Activated CD4-positive, alpha-beta T cell treated with anti-CD3 and anti-CD28 coated beads for 24 hours (primary cell): ENCODE measurements at places on chromosomes 11 and 22.

GRCh38 chr22:42684462-42685195 lies 35.4 kb upstream of the CYB5R3 start:
- no peak for DNase-seq

- DNase-seq, result no peak
These were observed 1334.4 kb downstream of the LRRC4C start for GRCh38 chr11:40125054-40125453.

GRCh38 chr22:46569055-46569847 lies 31.8 kb upstream of the CELSR1 start:
- DNase-seq, result no peak

GRCh38 chr11:1017269-1018005 lies 19.1 kb downstream of the MUC6 start:
- DNase-seq, result no peak
